ENCODE measurements at places on chromosomes 11 and 22. TPM values are rescaled to one million over a fixed set of nuclear protein-coding genes. Genes with fewer than 3 reads are reported as not detected.

Gene NPAS4
- polyA plus RNA-seq, result not detected

Gene SMTNL1
- polyA plus RNA-seq, result not detected

Gene PTPRCAP
- polyA plus RNA-seq, result 0.69 TPM

Gene OR52N4
- not detected for polyA plus RNA-seq

Gene POLR2F
- 200 TPM for polyA plus RNA-seq

Gene THOC5
- 31.8 TPM for polyA plus RNA-seq

Gene ASPHD2
- polyA plus RNA-seq, result 6.1 TPM

Gene DDI1
- not detected for polyA plus RNA-seq

Gene SEPTIN3
- polyA plus RNA-seq, result 0.06 TPM

Gene OR4C6
- polyA plus RNA-seq, result not detected

Gene UPK3A
- not detected for polyA plus RNA-seq

Gene FIBIN
- 0.36 TPM for polyA plus RNA-seq

Gene GTSE1
- polyA plus RNA-seq, result 16.6 TPM

Gene OVOL1
- 0.36 TPM for polyA plus RNA-seq

Gene USH1C
- polyA plus RNA-seq, result not detected

Gene GAL3ST1
- not detected for polyA plus RNA-seq

Gene PLEKHA7
- 0.08 TPM for polyA plus RNA-seq

Gene TTC36
- polyA plus RNA-seq, result not detected

Gene BCO2
- polyA plus RNA-seq, result 0.24 TPM

Gene PLAAT3
- polyA plus RNA-seq, result 0.74 TPM

Gene UCP3
- polyA plus RNA-seq, result 0.12 TPM

Gene APOL5
- polyA plus RNA-seq, result not detected

Gene EFEMP2
- 19.4 TPM for polyA plus RNA-seq

Gene NRXN2
- polyA plus RNA-seq, result not detected

Gene CEP126
- 1.2 TPM for polyA plus RNA-seq

Gene SPDYC
- not detected for polyA plus RNA-seq

Gene ANKRD49
- polyA plus RNA-seq, result 5.5 TPM

Gene CCDC116
- polyA plus RNA-seq, result 0.11 TPM

Gene PPP2R5B
- polyA plus RNA-seq, result 13.5 TPM

Gene SLC22A25
- not detected for polyA plus RNA-seq

Gene KCNJ5
- 2.5 TPM for polyA plus RNA-seq

Data from foreskin keratinocyte (primary cell).